ENCODE measurements at places on chromosomes 2 and 18.

GRCh38 chr18:79829136-79829854 lies 31.6 kb downstream of the KCNG2 start:
- no peak for DNase-seq

DNA sequence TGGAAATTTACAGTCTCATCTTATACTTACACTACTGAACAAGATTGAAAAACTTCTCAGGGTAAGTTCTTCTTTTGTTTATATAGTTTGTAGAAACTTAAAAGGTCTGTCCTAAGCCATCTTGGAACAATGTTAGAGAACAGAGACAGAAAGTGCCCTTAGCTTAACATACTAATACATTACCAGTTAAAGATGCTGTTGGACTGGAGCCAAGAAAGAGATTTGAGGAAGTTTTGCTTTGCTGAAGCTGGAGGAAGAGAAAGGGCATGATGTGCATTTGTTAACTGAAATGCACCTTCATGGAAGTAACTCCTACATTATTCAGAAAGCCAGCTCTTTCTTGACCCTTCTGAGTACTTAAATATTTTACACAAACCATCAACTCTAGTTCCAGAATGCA lies 66.5 kb upstream of the TNFRSF11A start:
- DNase-seq, result no peak

DNA sequence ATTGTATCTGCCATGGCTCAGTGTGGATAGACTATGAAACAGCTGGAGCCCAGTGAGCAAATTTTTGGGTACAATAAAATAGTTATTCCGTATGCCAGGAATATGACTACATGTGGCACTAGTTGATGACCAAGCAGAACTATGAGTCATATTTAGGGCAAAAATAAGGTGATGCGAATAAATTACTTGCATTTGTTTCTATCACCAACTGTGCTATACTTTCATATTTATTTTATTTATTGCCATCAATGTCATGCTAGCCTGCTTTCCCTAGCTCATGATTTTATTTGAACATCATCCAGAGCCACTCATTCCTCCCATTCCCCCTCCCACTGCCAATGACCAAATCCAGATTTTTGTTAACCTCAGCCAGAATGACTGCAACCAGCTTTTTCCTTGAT lies 13.3 kb upstream of the FAP start:
- DNase-seq, result no peak

GRCh38 chr2:171225302-171225980 lies 64.7 kb upstream of the TLK1 start:
- DNase-seq, result no peak

DNA sequence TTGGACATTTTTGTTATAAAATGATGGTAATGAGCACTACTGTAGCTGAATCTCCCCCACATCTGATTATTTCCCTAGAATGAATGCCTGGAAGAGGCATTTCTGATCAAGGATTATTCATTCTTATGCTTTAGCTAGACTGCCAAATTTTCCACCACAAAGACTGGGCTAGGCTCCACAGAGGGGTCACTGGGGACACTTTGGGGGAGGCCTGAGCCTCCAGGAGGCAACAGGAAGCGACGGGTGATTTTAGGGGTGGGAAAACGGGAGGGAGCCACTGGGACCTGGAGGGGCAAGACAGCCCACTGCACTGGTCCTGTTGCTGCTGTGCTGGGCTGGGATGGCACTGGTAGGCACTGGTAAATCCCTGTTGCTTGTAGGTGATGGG lies 2.4 kb upstream of the ASB1 start:
- DNase-seq, result no peak

DNA sequence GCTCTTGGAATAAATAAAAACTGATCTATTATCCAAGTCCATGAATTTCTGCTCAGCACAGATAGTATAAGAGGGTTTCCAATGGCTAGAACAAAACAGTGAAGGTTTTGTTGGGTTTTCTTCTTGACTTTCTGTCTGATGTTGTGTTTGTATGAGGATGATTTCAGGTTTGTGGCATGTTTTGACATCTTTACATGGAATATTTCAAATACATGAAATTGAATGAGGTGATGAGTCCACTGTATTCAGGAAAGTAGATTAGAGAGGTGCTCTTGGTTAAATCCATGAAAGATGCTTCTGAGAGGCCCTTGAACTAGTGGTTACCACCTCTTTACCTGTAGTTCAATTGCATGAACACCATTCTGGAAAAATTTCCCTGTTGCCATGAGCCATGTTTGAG lies 84.3 kb downstream of the RAPGEF4 start:
- no peak for DNase-seq

GRCh38 chr18:9861933-9862332 lies 23.8 kb upstream of the TXNDC2 start:
- no peak for DNase-seq

Measured in H7 (cell line).